ENCODE measurements at places on chromosomes 5 and 9.

DNA sequence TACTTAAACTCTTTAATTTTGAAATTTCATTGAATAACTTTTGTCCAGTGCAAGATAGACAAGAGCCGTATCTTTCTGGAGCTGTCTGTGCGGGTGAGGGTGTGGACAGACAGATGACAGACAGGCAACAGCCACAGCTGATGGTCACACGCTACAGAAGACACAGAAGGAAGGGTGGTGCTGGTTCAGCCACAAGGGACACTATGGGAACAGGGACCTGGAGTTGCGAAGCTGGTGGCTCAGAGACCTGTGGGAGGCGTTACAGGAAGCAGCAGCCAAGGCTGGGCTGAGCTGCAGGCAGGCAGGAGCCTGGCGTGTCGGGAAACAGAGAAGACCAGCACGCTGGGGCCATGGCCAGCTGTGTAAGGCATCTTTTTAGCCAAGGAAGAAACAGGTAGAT, 104.4 kb downstream of the WNK2 start:
- no peak for DNase-seq

GRCh38 chr5:117999939-118000549, 988.3 kb downstream of the DTWD2 start:
- no peak for DNase-seq

- DNase-seq = no peak
Observed at GRCh38 chr5:72621576-72621975, 114.4 kb upstream of the ZNF366 start.

DNA sequence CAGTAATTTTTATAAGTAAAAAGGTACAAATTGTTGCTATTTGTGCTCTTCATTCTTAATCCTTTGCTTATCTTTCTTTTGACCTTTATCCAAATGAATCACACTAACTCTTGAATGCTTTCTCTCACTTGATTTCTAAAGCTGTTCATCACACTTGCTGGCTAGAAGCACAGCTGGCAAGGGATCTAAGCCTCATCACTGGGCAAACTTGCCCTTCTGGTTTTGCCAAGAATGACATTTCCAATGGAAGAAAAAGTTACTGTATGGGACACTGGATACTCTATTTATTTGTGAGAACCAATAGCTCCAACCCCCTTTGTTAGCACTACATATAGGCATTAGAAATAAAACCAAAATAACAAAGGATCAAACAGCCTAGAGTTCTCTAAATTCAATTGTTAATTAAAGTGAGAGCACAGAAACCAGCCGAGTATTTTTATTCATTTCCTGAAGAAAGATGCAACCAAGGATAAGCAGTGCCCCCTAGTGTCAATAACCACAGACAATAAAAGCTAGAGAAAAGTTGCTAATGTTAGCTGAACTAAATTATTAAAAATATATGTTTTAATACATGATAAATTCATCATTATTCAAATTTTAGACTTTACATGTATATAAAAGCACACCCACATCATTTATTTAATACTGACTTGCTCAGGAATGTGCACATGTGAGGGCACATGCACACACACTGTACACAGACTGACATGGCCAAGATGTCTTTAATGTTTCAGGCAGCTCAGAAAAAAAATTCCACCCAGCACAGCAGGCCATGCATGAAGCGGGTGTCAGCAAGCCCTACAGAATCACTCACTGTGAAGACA, 59.8 kb upstream of the POU5F2 start:
- no peak for DNase-seq

GRCh38 chr5:145689235-145689634, 145.9 kb downstream of the PRELID2 start:
- no peak for DNase-seq

GRCh38 chr9:69580582-69581214, 91.5 kb downstream of the APBA1 start:
- DNase-seq = no peak

GRCh38 chr5:6392561-6392960, 14.2 kb upstream of the MED10 start:
- no peak for DNase-seq

- no peak for DNase-seq
Observed at GRCh38 chr5:143435210-143435657, 31.7 kb upstream of the NR3C1 start.

- no peak for DNase-seq
Observed at GRCh38 chr9:726005-726404, 115.5 kb upstream of the DMRT1 start.

DNA sequence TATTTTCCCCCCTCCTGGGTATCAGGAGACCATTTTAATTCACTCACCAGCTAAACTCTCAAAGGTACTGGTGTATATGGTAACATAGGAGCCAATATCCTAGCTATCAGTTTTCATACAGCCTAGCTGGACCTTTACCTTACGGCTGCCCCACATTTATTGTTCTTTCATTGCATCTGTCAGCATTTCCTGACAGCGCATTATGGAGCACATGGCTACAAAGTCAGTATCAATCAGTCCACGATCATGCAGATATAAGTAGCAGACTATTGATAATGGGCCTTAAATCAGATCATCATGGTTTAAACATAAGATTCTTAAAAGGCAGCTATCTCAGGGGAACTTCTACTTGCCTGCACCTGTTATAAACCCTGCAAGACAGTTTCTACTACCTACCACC, 304.7 kb downstream of the KIAA0825 start:
- DNase-seq = no peak

DNA sequence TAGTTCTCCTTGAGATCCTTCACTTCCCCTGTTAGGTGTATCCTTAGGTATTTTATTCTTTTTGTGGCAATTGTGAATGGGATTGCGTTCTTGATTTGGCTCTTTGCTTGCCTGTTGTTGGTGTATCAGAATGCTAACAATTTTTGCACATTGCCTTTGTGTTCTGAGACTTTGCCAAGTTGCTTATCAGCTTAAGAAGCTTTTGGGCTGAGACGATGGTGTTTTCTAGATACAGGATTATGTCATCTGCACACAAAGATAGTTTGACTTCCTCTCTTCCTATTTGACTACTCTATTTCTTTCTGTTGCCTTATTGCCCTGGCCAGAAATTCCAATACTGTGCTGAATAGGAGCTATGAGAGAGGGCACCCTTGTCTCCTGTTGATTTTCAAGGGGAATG, 609.4 kb upstream of the COX7C start:
- DNase-seq = no peak

- DNase-seq = no peak
Observed at GRCh38 chr5:14054965-14055963, 87.9 kb upstream of the TRIO start.

DNA sequence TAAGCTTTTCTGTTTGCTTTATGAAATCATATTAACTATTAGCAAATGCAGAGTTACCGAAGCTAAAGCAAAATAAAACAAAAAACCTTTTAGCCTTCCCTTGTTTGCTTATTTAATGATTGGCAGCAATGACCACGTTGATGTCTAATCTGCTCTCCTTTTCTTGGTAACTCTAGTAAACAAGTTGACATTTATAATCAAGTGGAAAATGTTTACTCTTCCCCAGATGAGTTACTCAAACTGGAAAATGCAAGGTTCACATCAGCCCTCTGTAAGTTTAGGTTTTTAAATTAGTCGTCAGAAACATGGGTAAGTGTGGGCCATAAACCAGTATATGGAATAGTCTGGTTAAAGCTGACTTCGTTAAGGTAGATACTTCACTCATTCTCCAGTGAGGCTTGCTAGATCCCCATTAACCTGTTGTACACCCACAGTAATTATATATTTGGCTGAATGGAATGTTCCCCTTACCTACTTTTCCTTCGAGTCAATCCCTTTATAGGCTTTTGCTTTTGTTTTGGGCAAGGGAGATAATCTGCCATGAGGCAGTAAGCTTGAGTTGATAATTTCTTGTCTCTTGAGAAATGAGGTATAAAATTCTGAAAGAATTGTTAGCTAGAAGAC, 100.9 kb downstream of the GDNF start:
- no peak for DNase-seq

DNA sequence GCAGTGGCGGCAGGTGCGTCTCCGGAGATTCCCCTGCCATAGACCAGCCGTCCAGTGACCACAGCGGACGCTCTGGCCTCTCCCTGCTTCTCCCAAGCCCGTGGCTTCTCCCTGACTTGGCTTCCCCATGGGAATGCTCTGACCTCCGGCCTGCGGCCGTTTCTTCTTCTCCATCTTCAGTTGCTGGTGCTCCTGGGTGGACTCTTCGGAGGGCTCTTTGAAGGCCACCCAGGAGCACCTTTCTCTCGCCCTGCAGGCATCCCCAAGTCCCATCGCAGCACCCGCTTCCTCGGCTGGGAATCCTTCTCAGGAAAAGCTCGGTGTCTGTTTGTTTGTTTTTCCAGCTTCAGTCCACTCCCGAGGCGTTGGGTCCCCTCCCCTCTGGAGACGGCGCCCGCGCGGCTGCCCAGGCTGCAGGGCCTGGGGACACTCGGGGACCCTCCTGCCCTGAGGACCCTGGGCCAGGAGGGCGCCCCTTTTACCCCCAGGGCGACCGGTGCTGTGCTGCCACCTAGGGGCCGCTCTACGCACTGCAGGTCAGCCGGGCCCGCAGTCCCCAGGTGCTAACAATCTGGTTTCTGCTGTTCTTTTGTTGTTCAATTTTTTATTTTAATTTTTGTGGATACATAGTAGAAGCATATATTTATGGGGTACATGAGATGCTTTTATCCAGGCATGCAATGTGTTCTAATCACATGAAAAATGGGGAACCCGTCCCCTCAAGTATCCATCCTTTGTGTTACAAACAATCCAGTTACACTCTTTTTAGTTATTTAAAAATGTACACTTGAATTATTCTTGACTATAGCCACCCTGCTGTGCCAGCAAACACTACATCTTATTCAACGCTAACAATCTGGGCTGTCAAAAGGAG, 197.9 kb upstream of the ADAMTS16 start:
- no peak for DNase-seq

Data from stimulated activated naive CD4-positive, alpha-beta T cell treated with Interleukin-2 at 50 U/mL for 16 hours (primary cell).